Liver (tissue), 10 donors: ENCODE measurements at places on chromosomes 13 and 19.

DNA sequence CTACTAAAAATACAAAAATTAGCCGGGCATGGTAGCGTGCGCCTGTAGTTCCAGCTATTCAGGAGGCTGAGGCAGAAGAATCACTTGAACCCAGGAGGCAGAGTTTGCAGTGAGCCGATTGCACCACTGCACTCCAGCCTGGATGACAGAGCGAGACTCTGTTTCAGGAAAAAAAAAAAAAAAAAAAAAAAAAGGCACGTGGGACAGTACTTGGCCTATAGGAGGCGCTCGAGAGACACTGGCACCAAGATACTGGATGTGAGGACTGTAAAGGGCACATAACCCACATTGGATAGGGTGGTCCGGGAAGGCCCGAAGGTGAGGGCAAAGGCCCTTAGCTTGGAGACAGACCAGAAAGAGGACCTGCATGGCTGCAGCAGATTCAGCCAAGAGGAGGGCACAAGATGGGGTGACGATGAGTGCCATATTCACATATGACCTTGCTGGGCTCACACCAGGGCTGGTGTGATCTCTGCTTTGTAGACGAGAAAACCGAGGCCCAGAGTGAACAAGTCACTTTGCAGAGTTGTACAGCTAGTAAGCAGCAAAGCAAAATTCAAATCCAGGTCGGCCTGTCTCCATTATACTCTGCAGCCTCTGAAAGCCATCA is 89.4 kb downstream of the DPF1 start:
- DNase-seq: peak; percentile 54

DNA sequence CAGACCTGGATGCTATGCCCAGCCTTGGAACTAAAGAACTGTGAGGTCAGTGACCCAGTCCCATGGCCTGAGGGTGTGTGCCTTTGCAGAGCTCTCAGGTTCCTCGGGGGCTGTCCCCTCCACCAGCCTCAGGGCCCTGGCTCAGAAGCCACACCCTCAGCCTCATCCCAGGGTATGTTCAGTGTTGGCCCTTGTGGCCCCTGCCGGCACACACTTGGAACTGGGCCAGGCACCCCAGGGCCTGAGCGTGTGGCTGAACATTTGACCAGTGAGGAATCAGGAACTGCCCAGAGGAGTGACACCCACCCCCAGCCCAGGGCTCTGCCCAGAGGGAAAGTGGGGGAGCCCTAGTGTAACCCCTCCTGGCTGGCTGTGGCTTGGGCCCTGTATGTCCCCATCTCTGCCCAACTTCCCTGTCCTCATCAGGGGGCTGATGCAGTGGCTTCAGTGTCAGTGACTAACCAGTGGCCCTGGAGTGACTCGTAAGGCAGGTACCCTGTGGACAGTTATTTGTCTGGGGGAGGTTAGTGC is 10.0 kb downstream of the NKPD1 start:
- no peak for DNase-seq

DNA sequence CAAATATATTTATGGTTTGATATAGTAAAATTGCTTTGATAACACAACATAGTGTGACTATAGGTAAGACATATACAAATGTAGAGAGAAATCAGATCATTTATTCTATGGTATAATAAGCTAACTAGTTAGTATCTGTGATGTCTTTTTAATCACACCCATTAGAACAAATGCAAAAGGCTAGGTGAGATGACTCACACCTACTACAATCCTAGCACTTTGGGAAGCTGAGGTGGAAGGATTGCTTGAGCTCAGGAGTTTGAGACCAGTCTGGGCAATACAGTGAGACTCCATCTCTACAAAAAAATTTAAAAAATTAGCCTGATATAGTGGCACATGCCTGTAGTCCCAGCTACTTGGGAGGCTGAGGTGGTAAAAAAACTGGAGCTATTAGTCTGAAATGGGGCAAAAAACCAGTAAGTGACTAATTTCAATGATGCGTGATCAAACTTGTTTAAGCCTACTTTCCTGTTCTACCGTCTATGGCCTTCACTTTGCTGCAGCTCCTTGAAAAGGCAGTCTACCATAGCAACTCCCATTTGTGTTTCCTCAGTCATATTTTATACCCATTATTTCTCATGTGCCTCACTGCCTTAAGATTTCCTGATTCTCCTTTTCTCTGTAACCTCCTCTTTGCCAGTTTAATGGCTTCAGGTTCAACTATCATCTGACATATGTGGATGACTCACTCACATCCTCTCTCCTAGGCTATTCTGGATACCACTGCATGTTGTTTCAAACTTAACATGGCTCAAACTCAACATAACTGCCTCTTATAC is 12.5 kb downstream of the ALG5 start:
- DNase-seq: no peak

DNA sequence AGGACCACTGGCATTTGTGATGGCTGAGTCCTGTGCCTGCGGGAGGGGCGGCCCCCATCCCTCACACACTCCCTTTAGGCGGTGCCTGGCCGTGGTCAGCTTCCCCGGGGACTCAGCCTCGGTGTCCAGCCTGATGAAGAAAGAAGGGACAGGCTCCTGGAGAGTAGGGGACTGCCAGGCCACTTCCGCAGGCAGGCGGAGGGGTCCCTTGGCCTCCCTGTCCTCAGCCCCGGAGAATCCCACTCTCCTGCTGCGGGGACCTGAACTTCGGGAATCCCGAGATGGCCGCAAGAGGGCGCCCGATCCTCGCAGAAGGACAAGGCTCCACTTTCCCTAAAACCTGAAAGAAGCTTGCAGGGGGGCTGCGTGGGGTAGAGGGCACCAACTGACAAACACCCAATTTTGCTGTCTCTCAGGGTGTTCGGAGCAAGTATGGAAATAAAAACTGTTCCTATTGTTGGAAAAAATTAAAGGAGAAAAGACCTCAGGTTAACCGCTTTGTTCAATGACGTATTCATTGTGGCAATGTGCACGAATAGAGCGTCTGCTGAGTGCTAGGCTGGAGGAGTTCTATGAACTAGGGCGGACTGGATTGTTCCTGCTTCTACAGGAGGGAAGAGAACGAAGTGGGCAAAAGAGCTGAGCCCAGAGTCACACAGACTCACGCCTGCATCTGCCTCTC is 297.3 kb downstream of the ZNF536 start:
- DNase-seq: peak; percentile 69

- DNase-seq: no peak
Observed at GRCh38 chr19:23787106-23787505, 28.4 kb upstream of the ZNF681 start.

- DNase-seq: peak; percentile 63
Observed at GRCh38 chr19:2254064-2254872, 1.9 kb downstream of the JSRP1 start.

GRCh38 chr13:79678100-79678499 is 197.1 kb downstream of the NDFIP2 start:
- no peak for DNase-seq

DNA sequence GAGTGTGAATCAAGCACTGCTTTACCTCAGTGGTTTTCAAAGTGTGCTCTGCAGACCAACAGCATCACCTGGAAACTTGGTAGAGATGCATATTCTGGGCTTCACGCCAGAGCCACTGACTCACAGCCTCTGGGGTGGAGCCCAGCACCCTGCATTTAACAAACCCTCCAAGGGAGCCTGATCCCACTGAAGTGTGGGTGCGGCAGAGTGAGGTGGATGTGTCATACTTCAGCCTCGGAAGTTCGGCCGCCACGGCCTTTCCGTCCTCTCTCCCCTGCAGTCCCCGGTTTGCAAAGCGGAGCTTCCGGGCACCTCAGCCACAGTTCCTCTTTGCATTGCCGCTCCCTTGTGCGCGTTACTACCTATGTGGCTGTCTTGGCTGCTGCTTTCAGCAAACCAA is 33.3 kb upstream of the MICU2 start:
- DNase-seq: no peak

- DNase-seq: no peak
Observed at GRCh38 chr13:46996316-46997030, 99.6 kb upstream of the HTR2A start.

- DNase-seq: no peak
Observed at GRCh38 chr19:34979819-34980640, 16.0 kb upstream of the ZNF792 start.

- no peak for DNase-seq
Observed at GRCh38 chr13:92602560-92602959, 624.0 kb upstream of the GPC6 start.

- no peak for DNase-seq
Observed at GRCh38 chr19:34188408-34188807, 16.1 kb downstream of the LSM14A start.

- no peak for DNase-seq
Observed at GRCh38 chr19:53870485-53870844, 2.8 kb downstream of the MYADM start.

GRCh38 chr19:13835791-13836723 is 40.8 kb downstream of the ZSWIM4 start:
- no peak for DNase-seq

- DNase-seq: no peak
Observed at GRCh38 chr19:49264258-49264657, 60.7 kb downstream of the SLC6A16 start.

DNA sequence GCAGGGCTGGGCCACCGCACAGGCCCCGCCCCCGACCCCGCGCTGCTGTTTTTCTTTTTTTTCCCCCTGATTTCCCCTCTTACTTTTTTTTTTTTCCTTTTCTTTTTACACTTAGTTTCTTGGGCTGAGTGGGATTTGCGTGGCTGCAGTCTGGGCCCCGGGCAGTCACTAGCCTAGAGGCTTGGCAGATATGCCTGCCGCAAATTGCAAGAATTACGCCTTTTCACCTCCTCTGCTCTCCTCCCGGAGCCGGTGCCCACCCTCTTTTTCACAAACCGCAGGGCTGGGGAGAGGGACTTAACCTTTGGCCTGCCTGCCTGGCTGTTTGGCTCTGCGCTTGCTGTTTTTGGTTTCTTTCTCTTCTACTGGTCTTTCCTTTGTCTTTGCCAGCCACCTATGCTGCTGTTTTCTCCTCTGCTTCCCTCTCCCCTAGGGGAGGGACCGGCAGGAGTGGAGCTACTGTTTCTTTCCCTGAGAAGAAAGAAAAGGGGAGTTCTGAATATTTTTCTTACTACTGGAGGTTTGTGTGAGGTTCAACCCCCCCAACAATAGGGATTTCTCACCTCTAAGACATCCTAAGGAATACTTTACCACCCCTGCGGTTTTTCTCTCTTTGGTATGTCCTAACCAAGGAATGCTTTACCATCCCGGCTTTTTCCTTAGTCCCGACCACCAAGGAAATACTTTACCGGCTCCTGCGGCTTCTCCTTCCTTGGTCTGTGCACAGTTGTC is 11.0 kb downstream of the ZNF552 start:
- peak; percentile 57 for DNase-seq

DNA sequence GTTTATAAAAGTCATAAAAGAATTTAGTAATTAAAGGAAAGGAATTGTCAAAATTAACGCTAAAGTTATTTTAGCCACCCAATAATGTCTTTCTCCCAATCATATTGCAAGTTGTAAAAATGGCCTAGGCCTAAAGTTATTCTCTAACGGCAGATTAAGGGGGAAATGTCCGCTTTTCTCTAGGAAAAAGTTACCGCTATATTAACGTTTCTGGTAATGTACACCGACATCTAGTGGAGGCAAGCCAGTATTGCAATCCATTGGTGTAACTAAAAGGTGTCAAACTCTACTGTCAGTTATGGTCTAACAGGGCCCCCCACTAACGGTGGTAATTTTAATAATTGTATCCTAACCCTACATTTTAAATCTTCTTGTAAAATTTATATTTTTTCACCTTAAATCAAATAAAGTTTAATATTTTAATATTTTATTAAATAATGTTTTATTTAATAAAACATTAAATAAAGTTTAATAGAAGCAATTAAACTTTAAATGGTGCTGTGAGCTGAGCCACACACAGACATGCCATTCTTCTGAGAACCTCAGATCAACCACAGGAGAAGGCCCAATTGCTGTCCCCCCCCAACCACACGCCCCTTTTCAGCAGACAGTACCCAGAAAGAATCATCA is 35.9 kb upstream of the ZSCAN5A start:
- peak; percentile 52 for DNase-seq

DNA sequence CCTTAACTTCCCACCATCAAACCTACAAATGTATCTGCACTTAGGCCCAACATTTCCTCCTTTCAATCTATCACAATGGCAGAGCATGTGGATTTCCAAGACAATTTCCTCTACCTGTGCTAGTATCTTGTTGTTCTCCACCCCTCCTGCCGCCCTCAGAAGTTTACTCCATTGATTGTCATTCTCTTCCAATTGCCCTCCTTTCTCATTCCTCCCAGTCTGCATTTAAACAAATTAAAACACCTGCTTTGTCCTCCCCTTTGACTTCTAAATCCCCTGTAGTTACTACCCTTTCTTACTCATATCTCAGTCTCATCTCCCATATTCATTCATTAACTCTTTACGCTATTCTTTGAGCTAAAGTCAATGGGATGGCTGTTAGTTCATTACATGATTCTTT is 370.6 kb downstream of the DIAPH3 start:
- no peak for DNase-seq

DNA sequence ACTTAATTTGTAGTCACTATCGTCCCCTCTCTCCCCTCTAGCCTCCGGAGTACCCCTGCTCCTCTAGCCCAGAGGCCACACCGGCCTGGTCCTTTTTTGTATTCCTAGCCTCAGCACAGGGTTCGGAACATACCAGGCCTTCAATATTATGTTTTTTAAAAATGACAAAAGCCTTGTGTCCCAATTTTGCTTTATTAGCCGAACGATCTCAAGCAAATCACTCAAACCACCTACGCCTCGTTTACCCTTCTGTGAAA is 463 bp upstream of the POMP start:
- DNase-seq: no peak

GRCh38 chr19:46866407-46867136 is 5.8 kb downstream of the ARHGAP35 start:
- no peak for DNase-seq
